B cell (primary cell): ENCODE measurements at places on chromosomes 3 and 15. TPM values are rescaled to one million over a fixed set of nuclear protein-coding genes. Genes with fewer than 3 reads are reported as not detected.

The GOLGA8T gene
- total RNA-seq, result 0.71 TPM in 1 of 2 replicates, not detected in the other

DNA sequence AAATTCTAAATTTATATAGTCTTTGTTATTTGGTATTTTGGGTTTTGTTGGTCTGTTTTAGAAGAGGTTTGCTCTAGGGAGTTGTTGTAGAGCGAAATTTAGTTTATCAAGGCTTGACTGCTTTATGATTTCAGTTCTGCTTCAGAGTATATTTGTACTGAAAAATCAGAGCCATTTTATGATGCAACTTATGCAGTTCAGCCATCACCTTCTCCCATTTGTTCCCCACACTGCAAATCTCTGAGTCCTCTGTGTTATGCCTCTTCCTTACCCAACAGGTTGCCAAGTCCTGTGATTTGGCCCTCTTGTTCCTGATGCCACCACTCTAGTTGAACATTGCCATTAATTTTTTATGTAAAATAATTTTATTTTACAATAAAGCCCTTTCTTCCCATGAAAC lies 140.4 kb downstream of the ZNF609 start:
- no peak for DNase-seq
- H3K4me1 ChIP-seq, result peaks cover 22% of the 10 kb centered on the region
- no peak overlapping the region for H3K27ac ChIP-seq
- H3K36me3 ChIP-seq, result no peaks in the 10 kb centered on the region
- H3K27me3 ChIP-seq, result no peaks in the 10 kb centered on the region
- no peak overlapping the region for H3K4me3 ChIP-seq

The KBTBD12 gene
- total RNA-seq, result 0.22 and 0.24 TPM in 2 replicates

The RBPMS2 gene
- 0.32 and 0.47 TPM in 2 replicates for total RNA-seq
